ENCODE measurements at places on chromosomes 7 and 10.

DNA sequence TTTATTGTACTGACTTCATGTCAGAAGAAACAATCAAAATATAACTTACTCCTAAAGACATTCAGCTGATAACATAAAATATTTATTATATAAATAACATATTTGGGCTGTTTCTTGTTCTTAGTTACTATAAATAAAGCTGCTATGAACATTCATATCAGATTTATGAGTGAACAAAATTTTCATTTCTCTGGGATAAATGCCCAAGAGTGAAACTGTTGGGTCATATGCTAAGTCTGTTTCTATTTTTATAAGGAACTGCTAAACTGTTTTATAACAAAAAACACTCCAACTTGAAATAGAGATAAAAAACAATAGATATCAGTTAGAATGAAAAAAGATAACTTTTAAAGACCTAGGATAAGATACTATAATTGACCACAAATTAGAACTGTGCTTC lies 26.5 kb upstream of the CC2D2B start:
- DNase-seq, result no peak

- DNase-seq, result no peak
Measured at GRCh38 chr7:7662527-7662926, 22.0 kb downstream of the UMAD1 start.

DNA sequence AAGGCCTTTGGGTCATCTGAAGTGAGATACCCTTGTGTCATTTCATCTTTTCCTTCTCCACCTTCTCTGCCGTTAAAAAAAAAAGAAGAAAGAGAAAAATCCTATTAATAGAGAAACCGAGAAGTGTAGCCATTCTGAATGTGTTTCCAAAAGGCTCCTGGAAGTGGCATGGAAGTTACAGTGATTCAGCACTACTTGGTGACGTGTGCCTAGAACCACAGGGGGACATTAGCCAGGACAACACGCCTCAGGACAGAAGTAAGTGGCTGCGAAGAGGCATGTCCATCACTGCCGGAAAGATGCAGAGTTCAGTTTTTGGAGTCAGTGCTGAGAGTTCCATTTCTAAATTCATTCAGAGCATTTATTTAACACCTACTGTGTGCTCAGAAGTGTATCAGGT lies 6.3 kb downstream of the HTRA1 start:
- DNase-seq, result no peak

GRCh38 chr10:125592897-125593296 lies 90.1 kb downstream of the TEX36 start:
- DNase-seq, result no peak

DNA sequence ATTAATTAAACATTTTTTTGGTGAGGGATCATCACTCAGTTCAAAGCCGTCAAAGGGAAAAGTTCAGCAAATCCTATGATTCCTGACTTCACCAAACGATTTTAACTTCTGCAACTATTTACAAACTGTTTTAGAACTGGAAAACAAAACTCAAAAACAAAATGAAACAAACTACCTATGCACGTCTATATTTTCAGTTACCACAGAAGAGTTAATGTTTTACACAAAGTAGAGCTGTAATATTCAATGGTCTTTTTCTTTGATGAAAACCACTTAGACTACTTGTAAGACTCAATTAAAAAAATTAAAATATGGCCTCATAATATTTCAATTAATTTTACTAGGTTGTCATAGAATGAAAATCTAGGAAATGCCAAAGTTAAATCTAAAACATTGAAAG lies 131.5 kb downstream of the ATE1 start:
- DNase-seq, result no peak

- no peak for DNase-seq
Measured at GRCh38 chr7:100865372-100865911, 1.7 kb upstream of the TRIP6 start.

DNA sequence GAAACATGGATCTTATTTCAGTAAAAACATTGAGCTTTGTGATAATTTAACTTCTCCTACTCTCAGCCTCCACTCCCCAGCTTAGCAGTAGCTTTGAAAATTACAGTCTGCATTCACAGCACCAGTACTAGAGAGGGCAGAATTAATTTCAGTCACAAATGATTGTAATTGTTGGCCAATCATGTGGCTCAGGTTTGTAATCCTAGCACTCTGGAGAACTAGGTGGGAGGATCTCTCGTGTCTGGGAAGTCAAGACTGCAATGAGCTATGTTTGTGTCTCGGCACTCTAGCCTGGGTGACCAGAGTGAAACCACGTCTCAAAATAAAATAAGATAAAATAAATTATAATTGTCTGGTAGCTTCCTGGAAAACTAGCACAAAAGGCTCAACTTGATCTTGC lies 620.9 kb downstream of the TNS3 start:
- DNase-seq, result no peak

GRCh38 chr10:127812041-127812440 lies 75.1 kb downstream of the FOXI2 start:
- no peak for DNase-seq

GRCh38 chr10:77907462-77907861 lies 19.1 kb downstream of the DLG5 start:
- no peak for DNase-seq

- no peak for DNase-seq
Measured at GRCh38 chr10:104557966-104558365, 83.1 kb upstream of the SORCS3 start.

Measured in KBM-7 (cell line).